Stimulated activated CD8-positive, alpha-beta memory T cell treated with anti-CD3 and anti-CD28 coated beads, Interleukin-4, amount 100 ng/mL, for 4 hours (primary cell): ENCODE measurements at places on chromosomes 2 and 18.

- no peak for DNase-seq
Measured at GRCh38 chr18:30500240-30500945, 542.1 kb downstream of the DSC3 start.

- no peak for DNase-seq
Measured at GRCh38 chr2:240803191-240803590, 16.8 kb downstream of the KIF1A start.

GRCh38 chr18:68922392-68922791, 124.5 kb downstream of the CCDC102B start:
- no peak for DNase-seq

GRCh38 chr18:42447688-42448087, 492.7 kb downstream of the PIK3C3 start:
- no peak for DNase-seq

DNA sequence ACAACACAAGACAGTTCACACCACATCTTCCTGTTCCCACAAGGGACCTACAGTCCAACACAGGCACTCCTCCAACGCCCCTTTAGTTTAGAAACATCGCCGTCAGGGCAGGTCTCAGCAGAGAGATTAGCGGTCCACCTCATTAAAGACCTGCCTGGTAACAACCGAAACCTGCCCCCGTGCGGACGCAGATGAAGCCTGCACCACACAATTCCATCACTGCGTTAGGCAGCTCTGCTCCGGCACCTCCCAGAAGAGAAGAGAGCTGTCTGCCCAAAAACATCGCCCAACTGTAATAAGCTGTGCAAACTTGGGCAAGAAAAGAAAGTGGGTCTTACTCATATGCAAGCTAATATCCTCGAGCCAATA, 32.7 kb downstream of the ZNF516 start:
- no peak for DNase-seq

DNA sequence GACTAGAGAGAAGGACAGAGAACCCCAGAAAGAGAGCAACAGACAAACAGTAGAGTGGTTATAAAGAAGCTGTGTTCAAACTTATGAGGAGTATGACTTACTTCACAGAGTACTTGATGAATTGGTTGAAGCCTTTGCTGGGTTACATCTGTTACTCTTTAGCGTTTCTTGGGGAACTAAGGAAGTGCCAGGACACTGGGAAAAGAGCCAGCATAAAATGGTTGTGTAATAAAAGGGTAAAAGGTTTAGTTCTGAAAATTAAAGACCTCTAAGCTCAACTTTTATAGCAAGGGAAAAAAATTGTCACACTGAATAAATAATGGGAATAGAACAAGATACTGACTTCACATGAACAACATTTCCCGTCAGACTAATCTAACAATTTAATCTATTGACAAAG, 17.0 kb upstream of the STAT4 start:
- no peak for DNase-seq

- no peak for DNase-seq
Measured at GRCh38 chr18:71242981-71243380, 954.1 kb downstream of the SOCS6 start.

GRCh38 chr2:158755310-158756087, 39.6 kb upstream of the DAPL1 start:
- DNase-seq, result no peak

GRCh38 chr2:143823296-143823695, 694.1 kb downstream of the ARHGAP15 start:
- no peak for DNase-seq

- no peak for DNase-seq
Measured at GRCh38 chr2:156589381-156590079, 153.4 kb downstream of the GPD2 start.

- DNase-seq, result no peak
Measured at GRCh38 chr2:29065068-29065811, 9.1 kb downstream of the PCARE start.

GRCh38 chr2:63310614-63311013, 260.0 kb downstream of the OTX1 start:
- no peak for DNase-seq

DNA sequence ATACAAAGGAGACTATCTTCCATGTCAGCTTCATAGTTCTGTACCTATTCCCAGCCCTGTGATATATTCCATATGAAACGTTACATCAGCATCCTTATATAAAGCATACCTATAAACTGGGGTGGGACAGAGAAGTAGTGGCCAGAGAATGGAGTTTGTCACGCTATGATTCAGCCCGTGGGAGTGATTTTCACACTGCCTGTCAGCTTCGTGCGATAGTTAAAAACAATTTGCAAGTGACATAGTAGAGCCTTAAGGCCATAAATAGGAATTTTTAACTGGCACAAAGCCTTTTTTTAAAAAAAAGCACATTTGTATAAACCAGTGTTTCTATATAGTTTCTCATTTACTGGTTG, 30.2 kb downstream of the PKP4 start:
- DNase-seq, result no peak

GRCh38 chr2:207103132-207103531, 62.6 kb downstream of the KLF7 start:
- DNase-seq, result no peak

- DNase-seq, result no peak
Measured at GRCh38 chr18:31268985-31269406, 49.0 kb upstream of the DSG1 start.

GRCh38 chr2:145411493-145411892, 891.6 kb upstream of the ZEB2 start:
- DNase-seq, result no peak

DNA sequence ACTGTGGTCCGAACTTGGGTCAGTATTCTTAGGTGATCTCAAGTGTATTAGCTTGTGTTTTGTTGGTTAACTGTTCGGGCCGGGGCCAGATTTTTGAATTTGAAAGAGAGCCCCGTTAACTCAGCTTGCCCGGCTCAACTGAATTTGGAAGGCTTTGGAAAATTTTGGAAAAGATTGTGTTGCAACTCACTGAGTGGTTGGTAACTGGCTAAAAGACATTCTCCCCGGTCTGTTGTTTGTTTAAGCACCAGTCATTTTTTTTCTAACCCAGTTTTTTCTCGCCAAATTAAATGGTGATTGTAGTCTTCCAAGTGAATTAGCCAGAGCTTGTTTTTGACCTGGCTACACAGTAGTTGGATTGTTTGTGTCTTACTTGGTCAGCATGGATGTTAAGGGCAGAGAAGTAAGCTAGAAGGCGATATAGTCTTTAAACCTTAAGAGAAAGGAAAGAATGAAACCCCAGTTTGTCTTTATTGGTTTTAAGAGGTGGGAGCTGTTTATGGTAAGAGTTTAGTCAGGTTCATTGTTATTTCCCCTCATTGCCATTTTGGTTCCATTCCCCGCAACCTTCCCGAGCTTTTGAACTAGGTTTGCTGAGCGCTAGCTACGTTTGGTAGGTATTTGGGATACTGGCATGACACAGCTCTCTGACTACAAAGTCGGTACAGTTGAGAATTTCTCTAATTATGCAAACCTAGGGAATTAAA, 2.4 kb downstream of the MAP4K4 start:
- no peak for DNase-seq

DNA sequence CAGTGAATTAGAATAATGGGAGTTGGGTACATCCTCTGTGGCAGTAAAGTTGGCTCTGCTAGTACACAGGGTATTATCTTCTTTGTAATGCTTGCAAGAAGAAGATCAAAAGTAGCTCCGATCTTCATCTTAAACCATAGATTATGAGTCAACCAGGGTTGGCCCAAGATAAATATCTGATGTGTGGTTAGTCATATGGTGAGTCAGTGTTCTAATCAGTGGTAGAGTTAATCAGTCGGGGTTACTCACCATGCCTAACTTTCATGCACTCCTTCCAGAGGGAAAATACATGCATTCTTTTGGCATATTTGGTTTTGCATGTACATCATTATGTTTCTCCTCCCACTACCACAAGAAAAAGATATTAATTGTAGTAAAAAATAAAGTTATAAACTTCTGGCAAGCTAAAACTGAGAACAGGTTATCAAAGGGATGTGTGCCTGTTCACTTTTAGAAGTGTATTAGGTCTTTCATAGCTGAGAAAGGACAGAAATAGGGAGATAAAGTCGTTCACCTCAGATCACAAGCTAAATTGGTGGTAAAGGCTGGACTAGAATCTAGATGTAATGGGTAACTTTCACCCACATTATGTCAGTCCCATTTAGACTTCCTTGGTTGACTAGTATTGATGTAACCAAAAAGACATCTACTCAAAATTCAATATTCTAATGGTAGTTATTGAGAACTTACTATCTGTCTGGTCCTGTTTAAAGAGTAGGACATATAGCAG, 684.4 kb downstream of the IRS1 start:
- no peak for DNase-seq

DNA sequence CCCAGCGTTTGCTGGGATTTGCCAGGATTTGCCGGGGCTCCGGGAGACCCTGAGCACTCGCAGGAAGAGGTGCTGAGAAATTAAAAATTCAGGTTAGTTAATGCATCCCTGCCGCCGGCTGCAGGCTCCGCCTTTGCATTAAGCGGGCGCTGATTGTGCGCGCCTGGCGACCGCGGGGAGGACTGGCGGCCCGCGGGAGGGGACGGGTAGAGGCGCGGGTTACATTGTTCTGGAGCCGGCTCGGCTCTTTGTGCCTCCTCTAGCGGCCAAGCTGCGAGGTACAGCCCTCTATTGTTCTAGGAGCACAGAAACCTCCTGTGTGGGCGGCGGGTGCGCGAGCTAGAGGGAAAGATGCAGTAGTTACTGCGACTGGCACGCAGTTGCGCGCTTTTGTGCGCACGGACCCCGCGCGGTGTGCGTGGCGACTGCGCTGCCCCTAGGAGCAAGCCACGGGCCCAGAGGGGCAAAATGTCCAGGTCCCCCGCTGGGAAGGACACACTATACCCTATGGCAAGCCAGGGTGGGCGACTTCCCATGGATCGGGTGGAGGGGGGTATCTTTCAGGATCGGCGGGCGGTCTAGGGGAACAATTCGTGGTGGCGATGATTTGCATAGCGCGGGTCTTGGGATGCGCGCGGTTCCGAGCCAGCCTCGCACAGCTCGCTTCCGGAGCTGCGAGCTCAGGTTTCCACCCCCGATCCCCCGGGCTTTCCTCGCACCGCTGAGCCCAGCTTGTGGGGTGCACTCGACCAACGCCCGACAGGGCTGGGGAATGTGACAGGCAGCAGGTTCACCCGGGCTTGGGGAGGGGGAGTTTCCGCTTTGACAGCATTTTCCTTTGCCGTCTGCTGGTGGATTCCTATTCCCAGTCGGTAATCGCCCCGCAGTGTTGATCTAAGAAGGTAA, 2.8 kb downstream of the ONECUT2 start:
- no peak for DNase-seq

DNA sequence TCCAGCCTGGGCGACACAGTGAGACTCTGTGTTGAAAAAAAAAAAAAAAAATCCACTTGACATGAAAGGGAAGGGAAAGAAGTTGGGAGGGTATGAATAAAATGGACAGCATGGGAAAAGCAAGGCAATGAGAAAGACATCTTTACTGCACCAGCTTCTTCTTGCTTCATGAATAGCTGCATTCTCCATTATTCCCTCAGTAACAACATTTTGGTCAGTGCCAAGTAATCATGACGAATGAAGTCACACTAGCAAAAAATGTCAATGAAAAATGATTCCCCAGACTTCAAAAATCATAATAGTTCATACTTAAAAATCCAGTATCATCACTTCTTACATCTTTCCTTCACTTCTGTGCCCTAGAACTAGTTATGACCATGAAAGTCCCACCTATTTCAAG, 30.4 kb downstream of the ADAM17 start:
- no peak for DNase-seq

- DNase-seq, result no peak
Measured at GRCh38 chr2:66070721-66071602, 364.0 kb upstream of the MEIS1 start.

DNA sequence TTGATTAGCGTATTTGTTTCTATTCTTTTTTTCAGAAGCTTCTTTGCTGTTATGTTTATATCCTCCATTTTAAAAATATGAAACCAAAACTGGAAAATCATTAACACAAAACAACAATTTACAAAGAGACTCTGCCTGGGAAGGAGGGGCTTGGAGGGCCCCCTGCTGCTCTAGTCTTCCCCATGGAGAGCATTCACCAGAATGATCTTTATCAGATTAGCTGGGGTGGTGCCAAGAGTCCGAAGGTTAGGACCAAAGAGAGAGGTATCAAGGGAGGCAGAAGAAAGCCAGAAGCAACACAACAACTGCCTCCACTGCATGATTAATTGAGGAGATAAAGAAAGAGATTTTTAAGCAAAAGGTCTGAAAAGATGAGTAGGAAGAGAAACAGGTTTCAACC, 218.6 kb downstream of the IRS1 start:
- no peak for DNase-seq

GRCh38 chr2:48725696-48726494, 29.6 kb downstream of the LHCGR start:
- DNase-seq, result no peak

- no peak for DNase-seq
Measured at GRCh38 chr18:35071819-35072247, 30.6 kb downstream of the MAPRE2 start.

GRCh38 chr2:151817929-151818328, 10.3 kb downstream of the ARL5A start:
- no peak for DNase-seq
